Gastrocnemius medialis (tissue), 4 donors: ENCODE measurements at places on chromosomes 2 and 18. TPM values are rescaled to one million over a fixed set of nuclear protein-coding genes. Genes with fewer than 3 reads are reported as not detected.

DNA sequence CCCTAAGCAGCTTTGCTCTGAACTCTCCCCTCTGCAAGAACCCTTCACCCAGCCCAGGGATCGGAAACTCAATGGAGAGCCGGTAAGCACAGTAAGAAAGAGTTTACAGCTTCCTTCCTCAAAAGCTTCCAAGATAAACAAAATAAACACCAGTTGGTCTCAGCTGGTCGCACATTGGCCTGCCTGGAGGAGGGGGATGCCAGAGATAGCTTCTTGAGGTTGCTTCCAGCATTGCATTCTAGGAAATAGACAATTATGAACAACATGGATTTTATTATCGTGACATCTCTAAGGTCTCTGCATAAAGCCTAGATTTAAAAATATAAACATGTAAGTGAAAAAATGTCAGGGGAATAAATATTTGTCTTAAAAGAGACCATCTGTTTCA is 141.5 kb upstream of the PKDCC start:
- H3K27me3 ChIP-seq: no peaks in the 10 kb centered on the region
- no peaks in the 10 kb centered on the region for H3K4me1 ChIP-seq
- H3K4me3 ChIP-seq: no peak overlapping the region
- DNase-seq: no peak
- H3K27ac ChIP-seq: no peak overlapping the region
- H3K36me3 ChIP-seq: no peaks in the 10 kb centered on the region

- H3K27me3 ChIP-seq: no peaks in the 10 kb centered on the region
- peak overlapping the region; percentile 45 for H3K27ac ChIP-seq
- peaks cover 32% of the 10 kb centered on the region for H3K4me1 ChIP-seq
- no peaks in the 10 kb centered on the region for H3K36me3 ChIP-seq
Observed at GRCh38 chr2:18829251-18829902, 240.0 kb upstream of the NT5C1B start.

DNA sequence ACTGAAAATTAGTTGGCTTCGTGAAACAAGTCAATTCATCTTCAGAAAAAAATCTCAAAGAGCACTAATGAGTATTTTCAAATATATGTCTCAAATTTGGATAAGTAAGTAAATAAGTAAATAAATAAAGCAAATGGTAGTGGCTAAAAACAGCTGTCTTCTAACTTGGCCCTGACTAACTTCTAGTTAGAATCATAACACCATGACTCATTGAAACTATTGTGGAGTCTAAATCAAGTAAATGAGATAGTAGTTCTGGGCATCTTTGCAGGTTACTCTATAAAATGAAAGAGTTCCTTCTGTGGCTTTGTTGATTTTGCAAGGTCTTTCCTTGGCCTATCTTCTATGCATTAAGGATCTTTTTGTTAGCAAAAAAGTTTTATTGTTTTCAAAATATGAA is 110.7 kb downstream of the SLC8A1 start:
- H3K4me3 ChIP-seq: no peak overlapping the region
- no peaks in the 10 kb centered on the region for H3K4me1 ChIP-seq
- no peaks in the 10 kb centered on the region for H3K36me3 ChIP-seq
- H3K27me3 ChIP-seq: no peaks in the 10 kb centered on the region

DNA sequence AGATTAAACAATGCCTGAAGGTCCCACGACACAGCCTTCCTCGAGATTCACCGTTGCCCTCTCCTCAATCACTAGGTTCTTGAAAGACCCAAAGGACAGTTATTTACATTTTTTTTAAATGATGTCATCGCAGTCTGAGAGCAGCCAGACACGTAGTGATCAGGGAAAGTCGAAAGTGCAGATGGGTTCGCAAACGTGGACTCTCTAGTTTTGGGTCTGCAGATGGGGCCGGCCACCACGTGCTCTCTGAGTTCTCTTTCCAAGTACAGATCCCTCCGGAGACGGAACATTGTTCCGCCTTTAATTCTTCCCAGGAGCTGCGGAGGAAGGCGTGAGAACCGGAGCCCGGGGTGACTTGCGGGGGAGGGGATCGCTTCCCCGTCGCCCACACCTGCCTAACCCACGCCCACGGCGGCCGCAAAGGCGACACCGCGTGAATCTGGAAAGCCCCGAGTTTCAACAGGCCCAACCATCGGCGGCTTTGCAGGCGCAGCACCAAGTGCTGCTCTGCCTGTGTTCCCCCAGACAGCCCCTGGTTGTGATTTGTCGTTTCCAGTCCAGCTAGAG is 54.3 kb downstream of the PKDCC start:
- peaks cover 3% of the 10 kb centered on the region for H3K4me1 ChIP-seq
- H3K36me3 ChIP-seq: no peaks in the 10 kb centered on the region
- no peak for DNase-seq
- peak overlapping the region; percentile 51 for H3K4me3 ChIP-seq
- H3K27ac ChIP-seq: peak overlapping the region; percentile 80
- H3K27me3 ChIP-seq: no peaks in the 10 kb centered on the region

DNA sequence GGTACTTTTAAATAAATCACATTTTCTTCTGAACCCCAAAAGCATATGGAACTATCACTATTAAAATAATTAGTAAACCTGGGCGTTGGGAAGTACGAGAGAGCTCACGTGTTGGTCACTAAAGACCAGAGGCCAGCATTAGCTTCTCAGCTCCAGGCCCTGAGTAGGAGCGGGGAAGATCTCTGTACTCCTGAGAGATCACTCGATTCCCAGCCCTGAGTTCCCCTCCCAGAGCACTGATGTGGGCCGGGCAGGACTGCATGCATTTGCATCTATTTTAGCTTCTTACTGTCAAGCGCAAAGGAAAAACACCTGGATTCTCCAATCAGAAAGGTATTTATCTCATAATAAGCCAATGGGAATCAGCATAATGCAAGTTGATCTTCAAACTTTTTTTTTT is 6.2 kb downstream of the PXDN start:
- no peaks in the 10 kb centered on the region for H3K36me3 ChIP-seq
- H3K27me3 ChIP-seq: no peaks in the 10 kb centered on the region
- no peak overlapping the region for H3K27ac ChIP-seq
- DNase-seq: no peak

DNA sequence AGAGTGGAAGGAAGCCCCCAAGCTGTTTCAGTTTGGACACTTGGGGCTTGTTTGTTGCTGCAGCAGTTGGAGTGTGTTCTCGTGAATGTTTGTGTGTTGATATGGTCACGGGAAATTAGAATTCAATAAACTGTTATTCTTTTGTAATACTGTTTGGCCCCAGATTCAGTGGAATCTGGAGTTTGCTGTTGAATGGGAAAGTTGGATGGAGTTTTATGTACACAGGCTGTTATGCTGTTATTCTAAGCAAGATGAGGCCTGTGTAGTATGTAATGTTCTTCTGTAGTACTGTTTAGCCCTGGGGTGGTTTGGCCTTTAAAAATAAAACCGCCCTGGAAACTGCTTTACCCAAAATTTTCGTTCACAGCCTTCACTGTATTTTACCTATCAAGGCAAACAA is 810.4 kb upstream of the HS6ST1 start:
- H3K27ac ChIP-seq: no peak overlapping the region
- no peaks in the 10 kb centered on the region for H3K36me3 ChIP-seq
- no peaks in the 10 kb centered on the region for H3K27me3 ChIP-seq
- no peak overlapping the region for H3K4me3 ChIP-seq
- H3K4me1 ChIP-seq: no peaks in the 10 kb centered on the region

DNA sequence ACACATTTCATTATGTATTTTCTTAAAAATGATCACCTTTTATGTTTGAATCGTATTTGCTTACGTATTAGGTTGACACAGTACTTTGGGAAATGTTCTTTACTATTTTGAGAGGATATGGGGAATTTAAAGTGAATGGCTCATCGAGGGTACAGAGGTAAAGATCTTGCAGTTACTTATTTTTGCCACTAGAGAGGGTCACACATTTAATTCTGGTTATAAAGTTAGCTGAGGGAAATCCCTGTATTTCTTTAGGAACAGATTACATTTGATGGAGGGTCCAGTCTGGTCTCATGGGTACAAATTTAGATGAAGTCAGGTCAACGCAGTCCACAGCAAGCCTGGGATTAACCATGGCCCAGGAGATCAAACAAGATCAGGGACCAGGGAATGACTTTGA is 24.5 kb downstream of the DYNC2LI1 start:
- no peaks in the 10 kb centered on the region for H3K27me3 ChIP-seq
- H3K4me1 ChIP-seq: no peaks in the 10 kb centered on the region

DNA sequence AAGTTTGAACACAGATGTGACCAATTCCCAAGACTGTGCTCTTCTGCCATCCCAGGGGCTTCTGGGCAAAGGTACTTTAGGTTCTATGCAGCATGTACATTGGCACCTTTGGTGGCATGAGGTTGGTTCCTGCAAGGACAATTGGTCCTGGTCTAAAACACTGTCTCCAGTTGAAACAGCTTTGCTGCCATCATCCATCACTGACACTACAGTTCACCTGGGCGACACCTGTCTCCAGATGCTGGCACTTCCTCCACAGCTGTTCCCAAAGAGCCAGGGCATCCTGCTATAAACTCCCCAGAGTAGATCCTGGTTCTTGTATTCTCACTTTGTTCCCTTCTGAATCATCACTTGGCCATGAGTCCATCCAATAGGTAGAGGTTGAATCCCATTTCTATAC is 60.6 kb downstream of the FHOD3 start:
- no peak for DNase-seq
- H3K36me3 ChIP-seq: no peaks in the 10 kb centered on the region
- H3K4me1 ChIP-seq: no peaks in the 10 kb centered on the region
- no peak overlapping the region for H3K27ac ChIP-seq

DNA sequence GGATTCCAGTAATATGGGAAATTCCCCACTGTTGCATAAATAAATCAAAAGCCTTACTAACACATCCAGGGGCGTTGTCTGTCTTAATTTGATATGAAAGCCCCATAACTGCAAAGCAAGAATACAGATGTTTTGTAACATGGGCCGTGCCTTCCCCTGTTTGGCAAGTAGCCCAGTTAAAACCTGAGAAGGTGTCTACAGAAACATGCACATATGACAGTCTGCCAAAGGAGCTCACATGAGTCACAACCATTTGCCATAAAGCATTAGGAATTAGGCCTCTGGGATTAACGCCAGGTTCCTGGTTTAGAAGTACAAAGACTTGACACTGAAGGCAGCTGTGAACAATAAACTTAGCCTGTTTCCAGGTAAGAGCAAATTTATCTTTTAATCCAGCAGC is 43.1 kb upstream of the LONRF2 start:
- no peak overlapping the region for H3K27ac ChIP-seq
- H3K4me1 ChIP-seq: peaks cover 3% of the 10 kb centered on the region
- peak; percentile 60 for DNase-seq
- no peaks in the 10 kb centered on the region for H3K27me3 ChIP-seq

DNA sequence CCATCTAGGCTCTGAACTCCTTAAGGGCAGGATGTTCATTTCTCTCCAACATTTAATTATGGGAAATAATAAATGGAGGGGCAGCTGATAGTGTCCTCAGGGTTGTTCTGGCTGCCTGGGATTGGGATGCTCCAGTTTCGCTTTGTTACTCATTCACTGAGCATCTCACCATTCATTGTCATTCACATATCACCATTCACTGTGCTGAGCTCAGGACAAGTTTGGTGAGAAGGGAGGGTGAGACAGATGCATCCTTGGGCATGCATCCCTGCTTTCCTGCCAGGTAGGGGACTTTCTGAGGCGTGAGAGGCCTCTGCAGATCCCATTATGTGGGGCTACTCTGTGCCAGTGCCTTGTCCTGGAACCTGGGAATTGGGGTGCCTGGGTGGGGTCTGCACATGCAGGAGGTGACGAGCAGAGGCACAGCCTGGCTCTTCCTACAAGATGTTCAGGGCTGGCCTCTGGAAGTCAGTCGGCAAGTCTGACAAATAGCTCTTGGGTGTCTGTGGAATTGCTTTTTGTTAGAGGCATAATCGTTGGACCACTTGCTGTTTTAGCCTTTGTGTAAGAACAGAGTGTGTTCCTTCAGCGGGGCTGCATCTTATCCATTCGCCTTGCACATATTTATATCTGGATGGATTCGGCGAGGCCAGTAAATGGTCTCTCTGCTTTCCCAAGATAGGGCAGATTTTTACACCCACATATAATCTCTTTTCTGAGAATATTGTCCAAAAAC is 323.2 kb upstream of the THSD7B start:
- no peak overlapping the region for H3K27ac ChIP-seq
- H3K4me1 ChIP-seq: no peaks in the 10 kb centered on the region
- no peak overlapping the region for H3K4me3 ChIP-seq
- H3K27me3 ChIP-seq: no peaks in the 10 kb centered on the region
- no peak for DNase-seq

DNA sequence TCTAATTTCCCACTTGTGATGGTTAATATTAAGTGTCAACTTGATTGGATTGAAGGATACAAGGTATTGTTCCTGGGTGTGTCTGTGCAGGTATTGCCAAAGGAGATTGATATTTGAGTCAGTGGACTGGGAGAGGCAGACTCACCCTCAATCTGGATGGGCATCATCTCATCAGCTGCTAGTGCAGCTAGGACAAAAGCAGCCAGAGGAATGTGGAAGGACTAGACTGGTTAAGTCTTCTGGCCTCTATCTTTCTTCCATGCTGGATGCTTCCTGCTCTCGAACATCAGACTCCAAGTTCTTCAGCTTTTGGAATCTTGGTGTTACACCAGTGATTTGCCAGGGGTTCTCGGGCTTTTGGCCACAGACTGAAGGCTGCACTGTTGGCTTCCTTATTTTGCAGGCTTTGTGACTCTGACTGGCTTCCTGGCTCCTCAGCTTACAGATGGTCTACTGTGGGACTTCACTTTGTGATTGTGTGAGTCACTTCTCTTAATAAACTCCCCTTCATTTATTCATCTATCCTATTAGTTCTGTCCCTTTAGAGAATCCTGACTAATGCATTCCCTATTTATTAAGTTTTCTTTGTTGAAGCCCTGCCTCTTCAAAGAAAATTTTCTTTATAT is 1087.5 kb upstream of the NXPH2 start:
- no peak for DNase-seq
- H3K27ac ChIP-seq: no peak overlapping the region
- no peaks in the 10 kb centered on the region for H3K36me3 ChIP-seq
- no peaks in the 10 kb centered on the region for H3K4me1 ChIP-seq
- H3K4me3 ChIP-seq: no peak overlapping the region

DNA sequence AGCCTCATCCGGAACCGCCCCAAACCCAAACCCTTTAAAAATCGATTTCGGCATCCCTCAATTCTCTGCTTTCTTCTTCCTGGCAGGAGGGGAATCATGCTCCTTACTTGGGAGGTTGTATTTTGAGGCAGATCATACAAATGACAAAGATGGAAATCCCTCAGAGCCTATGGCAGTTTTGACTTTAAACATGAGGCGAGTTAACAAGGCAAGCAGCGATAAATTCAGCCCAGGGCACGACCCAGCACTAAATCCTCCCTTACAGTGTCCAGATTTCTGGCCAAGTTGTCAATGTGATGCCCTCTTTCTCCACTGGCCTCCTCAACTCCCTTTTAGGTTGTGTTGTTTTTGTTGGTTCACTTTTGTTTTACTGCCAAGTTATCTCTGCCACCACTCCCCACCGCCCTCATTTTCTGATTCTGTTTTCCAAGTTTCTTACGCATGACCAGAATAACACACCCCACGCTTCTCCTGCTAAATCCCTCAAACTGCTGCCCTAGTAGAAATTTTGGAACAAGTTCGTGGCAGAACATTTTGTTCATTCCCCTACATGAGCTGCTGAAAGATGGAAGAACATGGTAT is 68.3 kb downstream of the CTAGE1 start:
- H3K36me3 ChIP-seq: no peaks in the 10 kb centered on the region
- H3K27me3 ChIP-seq: peaks cover 18% of the 10 kb centered on the region
- H3K27ac ChIP-seq: no peak overlapping the region
- H3K4me1 ChIP-seq: no peaks in the 10 kb centered on the region
- no peak for DNase-seq

- no peak overlapping the region for H3K27ac ChIP-seq
- H3K36me3 ChIP-seq: no peaks in the 10 kb centered on the region
- no peak overlapping the region for H3K4me3 ChIP-seq
Observed at GRCh38 chr18:7735196-7735595, 168.1 kb downstream of the PTPRM start.

The PNO1 gene
- total RNA-seq: 19.8 TPM

The SMC6 gene
- 11.0 TPM for total RNA-seq

The VWC2L gene
- total RNA-seq: not detected

The GALNT13 gene
- total RNA-seq: not detected

The RAB27B gene
- 0.02 TPM for total RNA-seq

The NEB gene
- total RNA-seq: 7,704 TPM

The HAAO gene
- 2.5 TPM for total RNA-seq
